Neuronal stem cell (in vitro differentiated cells): ENCODE measurements at places on chromosomes 1 and 21.

GRCh38 chr1:221667504-221667903, 74.4 kb downstream of the DUSP10 start:
- no peak for DNase-seq

GRCh38 chr1:232196042-232196441, 433.9 kb downstream of the SIPA1L2 start:
- DNase-seq, result no peak

DNA sequence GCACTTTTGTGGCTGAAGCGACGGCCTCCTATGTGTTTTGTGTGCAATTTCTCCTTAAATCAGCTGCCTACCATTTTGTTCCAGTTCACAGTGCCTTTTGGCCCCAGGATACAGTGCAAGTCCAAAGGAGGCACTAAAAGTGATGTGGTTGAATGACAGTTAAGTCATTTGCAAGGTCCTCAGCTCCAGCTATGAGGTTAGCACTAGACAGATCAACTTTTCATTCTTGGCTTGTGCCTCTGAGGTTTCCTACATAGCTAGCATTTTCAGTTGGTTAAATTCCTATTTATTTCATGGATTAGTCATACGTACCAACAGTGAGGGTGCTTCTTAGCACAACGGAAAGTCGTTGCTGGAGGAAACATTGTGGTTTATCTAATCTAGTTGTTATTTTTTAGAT, 59.3 kb upstream of the NTPCR start:
- DNase-seq, result no peak

- no peak for DNase-seq
Observed at GRCh38 chr21:44702111-44702972, 5.4 kb downstream of the KRTAP10-12 start.

DNA sequence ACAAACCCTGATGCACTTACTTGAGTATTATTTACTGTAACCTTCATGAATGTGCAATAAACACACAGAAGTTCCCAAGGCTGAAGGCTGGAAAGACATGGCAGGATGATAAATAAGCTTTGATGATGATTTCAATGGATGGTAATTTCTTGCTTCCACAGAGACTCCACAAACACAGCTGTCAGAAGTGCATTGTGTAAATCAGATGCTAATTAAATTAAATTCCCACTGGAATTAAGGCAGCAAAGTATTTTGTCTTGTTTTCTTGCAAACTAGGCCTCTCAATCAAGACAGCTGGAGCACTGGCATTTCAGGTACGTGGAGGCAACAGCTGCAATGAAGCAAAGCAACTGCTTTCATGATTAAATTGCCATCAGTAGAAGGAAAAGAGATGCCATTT, 24.1 kb downstream of the FAM177B start:
- DNase-seq, result no peak

DNA sequence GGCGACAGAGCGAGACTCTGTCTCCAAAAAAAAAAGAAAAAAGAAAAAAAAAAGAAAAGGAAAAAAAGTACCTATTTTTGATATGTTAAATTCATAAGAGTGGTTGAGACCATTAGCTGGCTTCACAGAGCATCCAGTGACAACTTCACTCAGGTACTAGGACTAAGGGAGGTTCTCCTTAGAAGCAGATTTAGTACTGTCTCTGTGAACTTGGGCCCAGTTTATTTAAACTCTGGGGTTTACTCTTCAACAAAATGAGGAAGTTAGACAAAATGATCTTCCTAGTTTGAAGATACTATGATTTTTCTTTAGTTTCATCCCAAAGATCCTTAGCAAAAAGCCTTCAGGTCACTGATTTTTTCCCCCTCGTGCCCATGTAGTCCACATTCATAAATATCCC, 21.2 kb downstream of the MACO1 start:
- no peak for DNase-seq

- DNase-seq, result no peak
Observed at GRCh38 chr1:21311016-21311415, 20.8 kb upstream of the ECE1 start.

DNA sequence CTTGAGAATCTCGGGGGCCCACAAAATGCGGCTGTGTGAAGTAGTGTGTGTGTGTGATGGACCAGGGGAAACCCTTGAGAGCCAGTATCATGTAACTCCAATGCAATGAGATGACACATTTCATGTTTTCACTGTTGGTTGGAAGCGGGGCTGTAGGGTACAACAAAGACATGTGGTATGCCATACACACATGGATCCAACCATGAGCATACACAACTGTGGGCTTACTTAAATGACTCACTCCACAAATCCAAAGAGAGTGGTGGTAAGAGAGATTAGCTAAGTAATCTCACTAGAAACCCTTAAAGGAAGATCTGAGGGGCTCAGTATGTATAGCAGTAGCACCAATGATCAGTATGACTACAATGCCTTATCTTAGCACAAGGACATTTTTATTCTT, 225.7 kb downstream of the SIPA1L2 start:
- no peak for DNase-seq

DNA sequence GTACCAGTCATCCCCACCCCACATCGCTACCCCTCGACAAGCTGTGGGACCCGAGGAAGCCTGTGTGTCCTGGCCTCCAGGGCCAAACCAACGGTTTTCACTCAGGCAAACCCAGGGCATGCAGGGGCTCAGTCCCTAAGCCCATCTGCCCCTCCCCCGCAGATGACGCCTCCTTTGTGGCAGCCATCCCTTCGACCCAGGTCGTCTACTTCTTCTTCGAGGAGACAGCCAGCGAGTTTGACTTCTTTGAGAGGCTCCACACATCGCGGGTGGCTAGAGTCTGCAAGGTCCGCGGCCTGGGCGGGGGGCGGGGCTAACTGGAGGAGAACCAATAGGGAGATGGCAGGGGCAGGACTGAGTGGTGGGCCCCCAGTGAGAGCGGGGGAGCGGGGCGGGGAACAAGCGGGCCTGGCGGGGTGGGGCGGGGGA, 7.4 kb downstream of the SEMA4A start:
- DNase-seq, result peak; percentile 74

- peak; percentile 54 for DNase-seq
Observed at GRCh38 chr1:2174348-2175054, 20.1 kb downstream of the FAAP20 start.

DNA sequence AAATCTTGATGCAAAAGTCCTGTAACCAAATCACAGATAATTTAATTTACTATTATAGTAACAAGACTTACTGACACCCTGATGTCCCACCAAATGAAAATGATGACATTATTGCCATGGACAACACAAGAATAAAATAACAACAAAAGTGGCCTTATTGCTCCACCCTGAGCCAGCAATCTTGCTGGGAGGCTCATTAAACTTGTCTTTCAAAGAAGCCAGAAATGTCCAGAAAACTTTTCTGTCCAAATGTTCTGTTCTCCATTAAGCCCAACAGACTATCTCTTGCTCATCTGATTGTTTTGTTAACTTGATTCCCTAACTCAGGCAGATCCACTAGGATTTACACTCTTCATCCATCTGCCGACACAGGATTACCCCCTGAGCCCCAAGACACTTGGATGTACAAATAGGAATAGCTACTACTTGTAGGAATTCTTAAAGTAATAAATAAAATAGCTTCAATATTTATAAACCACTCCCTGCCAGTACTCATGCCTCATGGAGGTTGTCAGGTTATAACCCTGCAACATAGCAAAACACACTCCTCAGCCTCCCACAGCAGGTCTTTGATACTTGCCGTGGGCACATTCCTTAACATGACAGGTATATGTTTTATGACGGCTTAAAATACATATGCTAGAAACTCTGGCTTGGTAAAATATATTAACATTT, 84.9 kb downstream of the PTPN14 start:
- DNase-seq, result no peak
